NCI-H446 (cell line): ENCODE measurements at places on chromosomes 3 and 15.

DNA sequence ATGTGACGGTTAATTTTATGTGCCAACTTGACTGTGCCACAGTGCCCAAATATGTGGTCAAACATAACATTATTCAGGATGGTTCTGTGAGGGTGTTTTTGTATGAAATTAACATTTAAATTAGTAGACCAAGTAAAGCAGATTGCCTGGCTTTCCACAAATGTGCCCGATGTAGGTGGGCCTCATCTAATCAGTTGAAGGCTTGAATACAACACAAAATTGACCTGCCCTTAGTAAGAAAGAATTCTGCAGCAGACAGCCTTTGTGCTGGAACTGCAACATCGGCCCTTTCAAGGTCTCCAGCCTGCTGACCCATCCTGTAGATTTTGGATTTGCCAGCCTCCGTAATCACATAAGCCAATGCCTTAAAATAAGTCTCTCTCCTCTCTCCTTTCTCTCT lies 215.9 kb downstream of the MEX3B start:
- DNase-seq: no peak

- no peak for DNase-seq
These were observed 32.5 kb downstream of the ABHD5 start for GRCh38 chr3:43723121-43723734.

- no peak for DNase-seq
These were observed 64.1 kb upstream of the RPL32 start for GRCh38 chr3:12905316-12906071.

- no peak for DNase-seq
These were observed 67.0 kb downstream of the NOX5 start for GRCh38 chr15:69081310-69082004.

- DNase-seq: no peak
These were observed 21.4 kb upstream of the LEO1 start for GRCh38 chr15:51992953-51993352.

DNA sequence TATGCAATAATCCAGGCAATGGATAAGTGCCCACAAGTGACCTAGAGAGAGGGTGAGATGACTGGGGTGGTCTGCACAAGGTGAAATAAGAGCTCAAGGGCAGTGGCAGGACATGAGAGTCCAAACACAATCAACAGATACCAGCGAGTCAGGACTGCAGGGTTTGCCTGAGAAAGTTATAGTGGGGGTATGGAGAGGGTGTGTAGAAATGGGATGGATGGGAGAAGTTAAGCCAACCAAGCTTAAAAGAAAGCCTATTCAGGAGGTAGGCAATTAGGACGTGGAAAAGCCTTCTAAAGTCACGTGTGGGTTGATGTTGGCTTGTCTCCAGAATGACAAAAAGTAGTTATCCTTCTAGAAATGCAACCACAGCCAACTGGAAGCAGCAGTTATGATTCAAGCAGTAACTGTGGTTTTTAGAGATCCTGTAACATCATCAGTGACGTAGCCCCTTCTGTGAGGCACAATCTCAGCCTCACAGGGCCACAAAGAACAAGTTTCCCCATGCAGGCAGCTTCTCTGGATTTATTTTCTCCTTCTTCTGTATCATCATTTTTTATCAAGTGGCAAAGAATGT lies 56.1 kb downstream of the FAM174B start:
- DNase-seq: no peak

- no peak for DNase-seq
These were observed 235.4 kb downstream of the TBL1XR1 start for GRCh38 chr3:176961916-176962315.

DNA sequence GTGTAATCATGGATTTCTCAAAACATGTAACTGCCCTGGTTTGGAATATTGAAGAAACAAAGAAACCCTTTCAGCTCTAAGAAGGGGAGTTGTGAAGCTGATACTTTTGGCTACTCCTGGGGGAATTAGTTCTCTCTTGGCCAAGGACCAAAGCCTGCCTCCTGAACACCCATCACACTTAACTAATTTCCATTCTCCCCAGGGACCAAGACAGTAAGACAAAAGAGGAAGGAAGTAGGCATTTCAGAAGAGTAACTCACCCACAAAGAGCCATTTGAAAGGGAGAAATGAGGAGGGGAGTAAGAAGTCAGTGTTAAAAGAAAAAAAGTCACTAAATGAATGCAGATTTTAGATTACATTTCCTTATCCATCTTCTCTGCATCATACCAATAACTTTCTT lies 328.0 kb upstream of the SOX2 start:
- no peak for DNase-seq

GRCh38 chr15:98142572-98142971 lies 182.1 kb downstream of the ARRDC4 start:
- DNase-seq: no peak

DNA sequence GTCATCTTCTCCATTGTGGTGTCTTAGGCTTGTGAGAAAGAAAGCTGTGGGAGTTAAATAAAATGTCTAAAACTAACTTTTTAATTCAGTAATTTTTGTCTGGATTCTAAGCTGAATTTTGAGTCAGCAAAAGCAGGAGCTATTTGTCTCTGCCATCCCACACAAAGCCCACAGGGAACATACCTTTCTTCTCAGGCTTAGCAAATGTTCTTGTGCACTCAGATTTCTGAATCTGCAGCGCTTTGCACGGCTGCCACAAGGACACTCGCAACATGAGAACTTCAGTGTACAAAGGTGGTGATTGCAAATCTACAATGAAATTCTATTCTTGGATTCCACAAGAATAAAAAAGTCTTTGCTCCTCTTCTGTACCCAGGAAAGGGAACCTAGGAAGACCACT lies 88.2 kb upstream of the RNF7 start:
- no peak for DNase-seq

DNA sequence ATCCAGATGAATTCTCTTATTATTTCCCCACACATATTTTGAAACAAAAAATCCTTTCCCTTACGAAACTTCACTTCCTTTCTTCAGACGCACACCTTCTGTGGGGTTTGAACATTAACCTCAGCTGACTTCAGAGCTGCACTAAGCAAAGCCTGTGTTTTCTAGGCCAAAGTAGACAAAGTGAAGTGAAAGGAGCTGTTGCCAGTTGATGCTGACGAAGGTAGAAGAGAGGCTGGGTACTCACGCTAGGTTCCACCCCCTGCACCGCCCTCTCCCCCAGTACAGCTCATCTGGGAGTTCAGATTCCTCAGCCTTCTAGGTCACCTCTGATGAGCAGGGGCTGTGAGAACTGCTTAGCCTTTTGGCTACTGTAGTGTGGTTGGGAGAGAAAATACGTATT lies 24.1 kb downstream of the DUT start:
- DNase-seq: no peak

- DNase-seq: no peak
These were observed 12.1 kb downstream of the CSNK1G1 start for GRCh38 chr15:64343841-64344240.

- DNase-seq: peak; percentile 61
These were observed 53.9 kb downstream of the BOC start for GRCh38 chr3:113265231-113265630.
